ENCODE measurements at places on chromosomes 6 and 20.

DNA sequence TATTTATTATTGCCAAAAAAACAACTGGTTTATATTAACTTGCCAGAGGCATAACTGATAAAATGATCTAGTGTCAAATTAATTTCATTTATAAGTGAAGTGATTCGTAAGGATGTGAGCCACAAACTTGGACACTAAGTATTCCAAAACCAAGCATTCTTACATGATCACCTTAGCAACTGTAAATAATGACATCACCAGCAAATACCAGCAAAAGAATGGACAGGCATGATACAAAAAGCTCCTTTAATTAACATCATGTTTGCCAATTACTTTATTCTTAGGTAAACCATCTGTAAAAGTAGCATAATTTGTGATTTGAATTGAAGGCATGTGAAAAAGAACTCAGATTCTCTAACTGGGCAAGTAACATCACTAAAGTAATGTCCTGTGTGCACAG lies 17.2 kb upstream of the FNDC1 start:
- peak; percentile 9 for DNase-seq

DNA sequence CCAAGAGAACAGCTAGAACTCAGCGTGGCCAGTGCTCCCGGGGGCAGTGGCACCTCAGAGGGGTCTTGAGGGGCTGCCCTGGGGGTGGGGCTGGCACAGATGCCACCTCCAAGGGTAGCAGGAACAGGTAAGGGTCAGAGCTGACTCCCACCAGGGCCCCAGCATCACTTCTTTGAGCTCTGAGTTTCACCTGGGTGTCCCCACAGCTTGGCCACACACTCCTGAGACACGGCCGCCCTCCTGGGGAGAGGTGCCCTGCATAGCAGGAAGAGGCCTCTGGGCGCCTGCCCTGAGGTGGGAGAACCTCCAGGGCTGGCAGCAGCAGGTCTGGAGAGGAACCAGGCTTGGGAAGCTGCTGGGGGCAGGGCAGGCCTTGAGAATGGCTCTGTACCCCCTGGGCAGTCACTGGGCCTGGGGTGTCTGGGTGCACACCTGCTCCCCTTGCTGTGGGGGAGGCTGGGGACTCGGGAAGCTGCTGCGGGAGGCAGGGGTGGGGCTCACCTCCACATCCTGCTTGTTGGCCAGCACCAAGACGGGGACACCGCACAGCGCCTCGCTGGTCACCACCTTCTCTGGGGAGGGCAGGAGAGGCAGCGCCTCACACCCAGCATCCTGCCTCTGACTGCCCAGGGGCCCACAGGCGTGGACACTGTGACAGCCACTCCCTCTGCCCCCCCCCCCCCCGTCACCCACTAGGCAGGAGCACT lies 5.0 kb downstream of the TNFRSF6B start:
- no peak for DNase-seq

GRCh38 chr6:95099410-95099809 lies 477.9 kb upstream of the MANEA start:
- peak; percentile 9 for DNase-seq

GRCh38 chr6:13485303-13485702 lies 2.1 kb downstream of the GFOD1 start:
- no peak for DNase-seq

DNA sequence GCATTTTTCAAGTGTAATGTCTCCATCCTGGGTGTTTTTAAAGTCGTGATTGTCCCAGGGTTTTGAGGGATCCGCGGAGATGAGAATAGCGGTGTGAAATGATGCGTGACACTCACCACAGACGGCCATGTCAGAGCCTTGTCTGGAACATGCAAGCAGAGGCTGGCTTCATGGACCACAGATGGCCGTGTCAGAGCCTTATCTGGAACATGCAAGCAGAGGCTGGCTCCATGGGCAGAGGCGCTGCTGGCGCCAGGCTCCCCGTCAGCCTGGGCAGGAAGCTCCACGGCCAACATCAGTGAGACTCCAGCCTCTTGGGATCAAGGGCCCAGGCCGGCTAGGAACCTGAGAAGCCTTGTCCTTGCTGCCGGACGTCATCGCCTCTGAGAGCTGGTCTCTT lies 7.7 kb upstream of the MRGBP start:
- DNase-seq: no peak

All from amniotic epithelial cell (primary cell).